ENCODE measurements at places on chromosomes 12 and 14. TPM values are rescaled to one million over a fixed set of nuclear protein-coding genes. Genes with fewer than 3 reads are reported as not detected.

DNA sequence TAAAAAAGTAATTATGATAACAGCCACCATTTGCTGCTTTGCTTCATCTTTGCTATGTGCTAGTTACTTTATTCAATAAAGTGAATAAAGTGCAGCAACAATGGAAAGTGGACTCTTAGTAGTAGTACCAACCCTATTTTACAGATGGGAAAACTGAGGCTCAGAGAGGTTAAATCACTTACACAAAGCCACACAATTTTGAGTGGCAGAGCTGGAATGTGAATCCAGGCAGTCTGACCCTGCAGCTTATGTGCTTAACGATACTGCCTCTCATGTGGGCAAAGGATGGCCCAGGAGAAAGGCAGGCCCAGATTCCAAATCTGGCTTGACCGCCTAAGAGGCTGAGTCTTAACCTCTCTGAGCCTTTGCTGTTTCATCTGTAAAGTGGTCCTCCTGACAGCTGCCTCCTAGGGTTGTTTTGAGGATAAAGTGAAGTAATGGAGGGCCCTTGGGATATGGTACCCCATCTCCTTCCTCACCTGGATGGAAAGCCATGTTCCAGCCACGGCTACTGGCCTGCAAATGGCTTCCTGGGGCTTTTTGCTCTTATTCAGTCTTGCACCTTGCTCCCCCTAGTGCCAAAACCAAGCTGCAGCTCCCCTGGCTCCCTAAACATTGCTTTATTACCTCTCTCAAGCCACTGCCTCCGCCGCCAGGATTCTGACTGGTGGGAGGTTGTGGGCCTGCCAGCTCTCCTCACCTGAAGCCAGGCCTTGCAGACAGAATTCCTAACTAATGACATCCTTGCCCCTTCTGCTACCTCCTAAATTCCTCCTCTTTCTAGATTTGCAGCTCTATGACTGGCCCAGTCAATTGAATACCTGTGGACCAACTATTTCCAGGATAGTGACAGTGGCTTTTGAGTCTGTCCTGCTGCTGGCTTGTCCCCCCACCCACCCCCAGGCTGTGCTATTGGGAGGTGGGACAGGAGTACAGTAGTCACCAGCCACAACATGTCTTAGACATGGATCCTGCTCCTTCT, 283.3 kb upstream of the PWP1 start:
- no peaks in the 10 kb centered on the region for H3K4me1 ChIP-seq
- H3K4me3 ChIP-seq: no peak overlapping the region
- H3K27me3 ChIP-seq: no peaks in the 10 kb centered on the region
- peak; percentile 39 for DNase-seq
- H3K36me3 ChIP-seq: no peaks in the 10 kb centered on the region

GRCh38 chr14:94375552-94376107, 12.8 kb downstream of the SERPINA1 start:
- no peak for DNase-seq
- H3K27me3 ChIP-seq: no peaks in the 10 kb centered on the region
- no peaks in the 10 kb centered on the region for H3K36me3 ChIP-seq
- no peak overlapping the region for H3K27ac ChIP-seq
- no peaks in the 10 kb centered on the region for H3K4me1 ChIP-seq

DNA sequence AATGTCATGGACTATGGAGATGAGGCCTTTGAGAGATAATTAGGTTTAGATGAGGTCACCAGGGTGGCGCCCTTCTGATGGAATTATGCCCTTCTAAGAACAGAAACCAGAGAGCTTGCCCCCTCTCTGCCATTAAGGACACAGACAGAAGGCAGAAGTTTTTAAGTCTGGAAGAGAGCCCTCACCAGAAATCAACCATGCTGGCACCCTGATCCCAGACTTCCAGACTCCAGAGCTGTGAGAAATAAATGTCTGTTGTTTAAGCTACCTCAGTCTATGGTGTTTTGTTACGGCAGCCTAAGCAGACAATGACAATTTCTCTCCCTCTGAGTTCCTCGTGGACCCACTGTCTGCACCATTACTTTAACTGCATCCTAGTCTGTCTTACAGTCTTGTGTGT, 382.0 kb downstream of the GXYLT1 start:
- no peaks in the 10 kb centered on the region for H3K36me3 ChIP-seq
- no peak overlapping the region for H3K4me3 ChIP-seq
- no peaks in the 10 kb centered on the region for H3K27me3 ChIP-seq
- H3K27ac ChIP-seq: no peak overlapping the region

GRCh38 chr14:21913759-21914158, 240.1 kb upstream of the OR4E1 start:
- no peak overlapping the region for H3K27ac ChIP-seq
- DNase-seq: peak; percentile 50
- no peaks in the 10 kb centered on the region for H3K36me3 ChIP-seq
- no peak overlapping the region for H3K4me3 ChIP-seq
- H3K4me1 ChIP-seq: peaks cover 4% of the 10 kb centered on the region

- H3K4me3 ChIP-seq: no peak overlapping the region
- no peak overlapping the region for H3K27ac ChIP-seq
- no peaks in the 10 kb centered on the region for H3K36me3 ChIP-seq
- no peaks in the 10 kb centered on the region for H3K4me1 ChIP-seq
- no peak for DNase-seq
- no peaks in the 10 kb centered on the region for H3K27me3 ChIP-seq
Measured at GRCh38 chr14:23432102-23432925, 3.1 kb downstream of the MYH7 start.

DNA sequence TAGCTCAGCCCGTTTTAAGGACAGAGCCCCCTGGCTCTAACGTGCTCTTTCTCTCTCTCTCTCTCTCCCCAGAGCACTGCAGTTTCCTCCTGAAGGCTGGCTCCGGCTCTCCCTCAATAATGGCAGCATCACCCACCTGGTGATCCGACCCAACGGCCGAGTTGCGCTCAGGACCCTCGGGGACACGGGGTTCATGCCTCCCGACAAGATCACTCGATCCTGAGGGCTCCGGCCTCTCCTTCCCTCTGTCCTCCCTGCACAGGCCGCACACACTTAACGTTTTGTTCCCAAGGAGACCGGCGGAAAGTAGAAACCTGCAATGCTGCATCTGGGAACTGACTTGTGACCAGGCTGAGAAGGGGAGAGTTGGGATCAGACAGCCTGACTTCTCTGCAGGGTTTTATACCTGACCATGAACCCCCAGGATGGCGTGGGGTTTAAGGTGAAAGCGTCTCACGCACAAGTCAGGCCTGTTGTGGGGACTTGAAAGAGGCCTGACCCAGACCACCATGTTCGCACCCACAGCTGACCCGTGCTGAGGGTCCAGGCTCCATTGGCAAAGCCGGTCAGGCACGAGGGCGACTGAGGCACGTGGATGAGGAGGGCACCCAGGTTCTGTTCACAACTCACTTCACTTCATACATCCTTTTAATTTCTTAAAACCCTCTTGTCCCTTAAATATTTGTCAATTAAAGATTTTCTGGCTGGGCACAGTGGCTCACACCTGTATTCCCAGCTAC, 10.1 kb downstream of the PGAM5 start:
- no peak overlapping the region for H3K27ac ChIP-seq
- H3K36me3 ChIP-seq: no peaks in the 10 kb centered on the region
- H3K4me1 ChIP-seq: no peaks in the 10 kb centered on the region
- no peaks in the 10 kb centered on the region for H3K27me3 ChIP-seq
- H3K4me3 ChIP-seq: no peak overlapping the region

Gene ADCY4
- 68.1 TPM for total RNA-seq

Gene ACOT4
- total RNA-seq: 2.6 TPM
